T-cell (primary cell): ENCODE measurements at places on chromosomes 1 and 21.

- DNase-seq = no peak
Observed at GRCh38 chr1:207747627-207748492, 4.0 kb upstream of the CD46 start.

DNA sequence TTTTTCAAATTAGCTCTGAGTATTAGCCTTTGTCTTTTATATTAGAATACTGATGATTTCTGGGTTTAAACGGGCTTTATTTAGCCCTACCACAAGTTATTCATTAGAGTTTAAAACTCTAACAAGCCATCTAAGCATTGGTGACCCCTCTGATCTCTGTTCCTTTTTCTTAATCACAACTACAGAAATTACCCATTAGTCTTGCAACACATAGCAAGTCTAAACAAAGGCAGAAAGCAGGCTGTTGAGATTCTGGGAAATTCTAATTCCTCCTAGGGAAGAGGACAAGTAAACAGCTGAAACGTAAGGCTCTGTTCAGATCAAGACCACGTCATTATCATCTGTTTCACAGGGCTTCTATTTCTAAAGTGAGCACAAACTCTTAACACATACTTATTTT is 491.2 kb upstream of the ZRANB2 start:
- no peak for DNase-seq

GRCh38 chr1:109069294-109069693 is 6.5 kb downstream of the TAF13 start:
- no peak for DNase-seq

GRCh38 chr1:225654277-225654597 is 1.3 kb upstream of the ENAH start:
- no peak for DNase-seq

- peak; percentile 49 for DNase-seq
Observed at GRCh38 chr21:32411350-32412161, 950 bp upstream of the EVA1C start.
